ENCODE measurements at places on chromosomes 6 and 20. TPM values are rescaled to one million over a fixed set of nuclear protein-coding genes. Genes with fewer than 3 reads are reported as not detected.
A peak's percentile ranks its signal among the peaks of the same experiment; 100 is the strongest.

- DNase-seq, result no peak
Observed at GRCh38 chr6:133730881-133731280, 158.0 kb upstream of the TCF21 start.

DNA sequence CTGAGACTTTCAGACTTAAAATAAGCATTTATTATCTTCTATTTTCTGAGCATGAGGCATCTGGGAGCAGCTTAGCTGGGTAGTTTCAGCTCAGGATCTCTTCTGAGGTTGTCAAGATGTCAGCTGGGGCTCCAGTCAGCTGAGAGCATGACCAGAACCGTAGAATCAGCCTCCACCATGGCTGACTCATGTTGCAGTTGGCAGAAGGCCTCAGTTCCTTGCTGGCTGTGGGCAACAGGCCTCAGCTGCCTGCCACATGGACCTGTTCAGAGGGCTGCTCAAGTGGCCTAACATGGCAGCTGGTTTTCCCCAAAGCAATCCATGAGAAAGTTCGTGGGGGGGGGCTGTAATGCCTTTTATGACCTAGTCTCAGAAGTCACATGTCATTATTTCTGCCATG is 142.3 kb downstream of the LY86 start:
- DNase-seq, result no peak

GRCh38 chr6:45872827-45873365 is 142.8 kb downstream of the CLIC5 start:
- no peak for DNase-seq

DNA sequence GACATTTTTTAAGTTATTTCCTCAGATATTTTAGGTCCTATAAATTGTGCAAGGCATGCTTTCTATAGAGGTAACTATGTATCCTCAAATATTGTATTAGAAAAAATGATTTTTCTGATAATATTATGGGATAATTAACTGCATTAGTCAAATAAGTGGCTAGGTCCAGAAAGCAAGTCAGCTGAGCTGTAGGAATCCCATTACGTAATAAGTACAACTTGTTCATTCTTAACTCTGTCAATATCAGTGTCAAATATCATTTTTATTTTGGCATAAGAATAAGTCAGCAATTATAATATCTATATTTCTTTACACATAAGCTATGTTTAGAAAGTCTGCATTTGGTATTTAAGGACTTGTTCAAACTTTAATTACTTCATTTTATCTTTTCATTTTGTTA is 830.9 kb upstream of the GJE1 start:
- DNase-seq, result no peak

DNA sequence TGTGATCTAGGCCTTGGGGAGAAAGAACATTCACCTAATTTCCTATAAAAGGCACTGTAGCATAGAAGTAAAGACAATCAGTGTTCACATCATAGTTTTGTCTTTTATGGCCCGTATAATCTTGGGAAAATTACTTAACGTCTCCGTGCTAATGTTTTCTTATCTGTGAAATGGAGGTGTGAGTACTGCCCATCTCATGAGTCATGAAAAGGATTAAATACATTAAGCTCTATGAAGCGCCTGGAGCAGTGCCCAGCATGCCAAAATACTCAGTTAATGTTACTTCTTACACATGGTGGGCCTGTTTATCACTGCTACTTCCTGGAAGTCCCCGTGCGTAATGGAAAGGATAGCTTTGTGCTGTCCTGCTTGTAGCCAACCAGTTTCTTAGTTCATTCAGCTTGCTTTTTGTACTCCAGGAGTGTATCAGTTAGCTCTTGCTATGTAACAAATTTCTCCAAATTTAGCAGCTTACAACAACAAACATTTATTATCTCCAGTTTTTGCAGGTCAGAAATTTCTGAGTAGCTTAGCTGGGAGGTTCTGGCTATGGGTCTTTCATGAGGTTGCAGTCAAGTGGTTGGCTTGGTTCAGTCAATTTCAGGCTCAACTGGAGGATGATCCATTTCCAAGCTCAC is 103.6 kb upstream of the BMP2 start:
- DNase-seq, result no peak

Gene TSBP1
- total RNA-seq, result not detected

DNA sequence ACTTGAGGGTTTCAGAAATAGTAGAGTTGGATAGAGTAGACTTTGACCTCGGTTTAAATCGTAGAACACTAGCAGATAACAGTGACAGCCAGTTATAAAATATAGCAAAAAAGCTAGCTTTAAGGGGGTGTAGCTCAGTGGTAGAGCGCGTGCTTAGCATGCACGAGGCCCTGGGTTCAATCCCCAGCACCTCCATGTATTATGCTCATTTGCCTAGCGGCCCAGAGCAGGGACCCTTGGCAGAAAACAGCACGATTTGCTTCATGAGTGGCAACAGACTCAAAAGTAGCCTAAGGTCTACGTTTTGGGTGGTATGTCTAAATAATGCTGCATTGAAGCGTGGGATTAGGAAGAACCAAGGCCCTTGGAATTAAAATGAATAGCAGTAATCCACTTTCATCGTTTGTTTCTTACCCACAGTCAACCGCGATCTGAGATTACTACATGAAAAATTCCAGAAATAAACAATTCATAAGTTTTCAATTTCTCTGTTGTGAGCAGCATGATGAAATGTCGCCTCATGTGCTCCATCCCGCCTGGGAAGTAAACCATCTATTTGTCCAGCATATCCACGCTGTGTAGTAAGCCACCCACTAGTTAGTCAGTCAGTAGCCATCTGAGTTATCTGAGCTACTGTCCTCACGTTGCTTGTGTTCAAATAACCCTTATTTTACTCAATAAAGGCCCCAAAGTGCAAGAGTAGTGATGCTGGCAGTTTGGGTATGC is 184.9 kb downstream of the GPX5 start:
- no peak for DNase-seq

DNA sequence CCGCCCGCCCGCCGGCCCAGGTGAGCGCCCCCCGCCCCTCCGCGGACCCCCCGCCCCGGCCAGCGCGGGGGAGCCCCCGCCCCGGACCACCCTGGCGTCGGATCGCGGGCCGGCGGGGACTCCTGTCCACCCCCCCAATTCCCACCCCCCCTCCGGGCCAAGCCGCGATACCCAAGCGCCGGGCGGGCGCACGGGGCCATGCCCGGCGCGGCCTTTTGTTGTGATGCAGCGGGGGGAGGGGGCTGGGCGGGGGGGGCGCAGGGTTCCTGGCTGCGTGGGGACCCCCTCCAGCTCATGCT is 245 bp downstream of the SRC start:
- DNase-seq, result no peak

- no peak for DNase-seq
Observed at GRCh38 chr20:9594284-9594875, 80.0 kb downstream of the LAMP5 start.

DNA sequence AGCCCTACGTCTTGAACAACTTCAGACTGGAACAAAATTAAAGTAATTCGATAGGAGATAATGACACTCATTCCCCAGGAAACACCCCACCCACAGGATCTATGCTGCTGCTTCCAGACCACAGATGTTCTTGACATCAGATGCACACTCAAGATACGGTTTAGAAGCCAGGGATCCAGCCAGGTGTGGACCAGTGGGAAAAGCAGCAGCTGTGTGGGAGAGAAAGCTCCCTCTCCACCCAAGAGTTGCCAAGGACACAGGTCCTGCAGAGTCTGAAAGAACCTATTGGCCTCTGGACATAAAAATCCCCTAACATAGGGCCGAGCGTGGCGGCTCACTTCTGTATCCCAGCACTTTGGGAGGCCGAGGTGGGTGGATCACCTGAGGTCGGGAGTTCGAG is 91.7 kb upstream of the NFATC2 start:
- no peak for DNase-seq

- DNase-seq, result no peak
Observed at GRCh38 chr6:133954657-133955576, 1.9 kb downstream of the TBPL1 start.

DNA sequence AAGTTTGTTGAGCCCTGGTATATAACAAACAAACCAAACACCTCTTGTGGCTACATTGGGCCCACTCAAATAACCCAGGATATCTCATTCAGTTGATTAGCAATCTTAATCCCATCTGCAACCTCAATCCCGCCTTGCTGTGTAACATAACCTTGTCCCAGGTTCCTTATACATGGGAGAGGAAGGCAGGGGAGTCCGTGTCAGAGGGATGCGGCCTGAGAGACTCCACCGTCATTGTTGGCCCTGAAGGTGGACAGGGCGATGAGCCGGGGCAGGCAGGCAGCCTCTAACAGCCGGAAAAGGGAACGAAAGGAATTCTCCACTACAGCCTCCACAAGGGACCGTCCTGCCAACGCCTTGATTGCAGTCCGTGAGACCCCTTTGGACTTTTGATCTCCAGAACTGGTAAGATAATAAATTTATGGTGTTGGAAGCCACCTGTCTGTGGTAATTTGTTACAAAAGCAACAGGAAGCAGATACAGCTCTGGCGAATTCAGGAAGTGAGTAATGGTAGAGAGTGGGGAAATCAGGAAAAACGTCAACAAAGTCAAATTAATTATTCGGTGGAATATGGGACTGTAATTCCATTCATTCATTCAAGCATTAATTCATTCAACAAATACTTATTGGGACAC is 124.5 kb upstream of the SALL4 start:
- DNase-seq, result no peak

Gene PSORS1C2
- total RNA-seq, result not detected

Gene BTBD3
- 0.46 TPM for total RNA-seq

- DNase-seq, result no peak
Observed at GRCh38 chr20:37925265-37926165, 22.6 kb downstream of the VSTM2L start.

DNA sequence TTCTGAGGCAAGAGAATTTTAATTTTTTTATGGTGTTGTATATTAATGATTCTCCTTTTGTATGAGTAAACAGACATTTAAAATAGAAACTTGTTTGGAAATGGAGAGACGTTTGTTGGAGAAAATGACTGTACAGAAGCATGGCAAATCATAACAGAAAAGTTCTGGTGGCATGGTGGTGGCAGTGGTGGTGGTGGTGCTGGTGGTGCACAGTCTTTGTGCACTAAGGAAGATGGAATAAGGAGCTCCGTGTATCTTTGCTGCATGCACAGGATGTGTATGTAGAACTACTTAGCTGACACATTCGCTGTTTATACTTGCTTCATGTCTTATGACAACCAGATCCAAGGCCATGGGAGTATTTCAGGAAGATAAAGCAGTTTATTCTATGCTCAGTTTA is 294.9 kb downstream of the UTRN start:
- no peak for DNase-seq

- no peak for DNase-seq
Observed at GRCh38 chr6:124260337-124260736, 456.7 kb downstream of the NKAIN2 start.

DNA sequence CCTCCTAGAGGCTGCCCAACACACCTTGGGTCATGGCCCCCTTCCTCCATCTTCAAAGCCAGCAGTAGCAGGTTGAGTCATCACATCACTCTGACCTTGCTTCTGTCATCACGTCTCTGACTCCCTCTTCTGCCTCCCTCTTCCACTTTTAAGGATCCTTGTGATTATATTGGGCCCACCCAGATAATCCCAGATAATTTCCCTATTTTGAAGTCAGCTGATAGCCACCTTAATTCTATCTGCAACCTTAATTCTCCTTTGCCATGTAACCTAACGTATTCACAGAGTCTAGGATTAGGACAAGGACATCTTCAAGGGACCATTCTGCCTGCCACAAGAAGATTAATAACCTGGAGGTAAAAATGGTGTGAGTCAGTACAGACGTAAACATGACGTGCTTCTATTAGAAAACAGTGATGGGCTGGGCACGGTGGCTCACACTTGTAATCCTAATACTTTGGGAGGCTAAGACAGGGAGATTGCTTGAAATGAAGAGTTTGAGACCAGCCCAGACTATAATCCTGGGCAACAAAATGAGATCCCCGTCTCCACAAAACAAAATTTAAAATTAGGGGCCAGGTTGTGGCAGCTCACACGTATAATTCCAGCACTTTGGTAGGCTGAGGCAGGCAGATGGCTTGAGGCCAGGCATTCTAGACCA is 3.3 kb downstream of the ZSWIM3 start:
- DNase-seq, result no peak

Gene MACROD2
- 0.28 TPM for total RNA-seq

Gene GPR6
- not detected for total RNA-seq

Gene POM121L2
- not detected for total RNA-seq

DNA sequence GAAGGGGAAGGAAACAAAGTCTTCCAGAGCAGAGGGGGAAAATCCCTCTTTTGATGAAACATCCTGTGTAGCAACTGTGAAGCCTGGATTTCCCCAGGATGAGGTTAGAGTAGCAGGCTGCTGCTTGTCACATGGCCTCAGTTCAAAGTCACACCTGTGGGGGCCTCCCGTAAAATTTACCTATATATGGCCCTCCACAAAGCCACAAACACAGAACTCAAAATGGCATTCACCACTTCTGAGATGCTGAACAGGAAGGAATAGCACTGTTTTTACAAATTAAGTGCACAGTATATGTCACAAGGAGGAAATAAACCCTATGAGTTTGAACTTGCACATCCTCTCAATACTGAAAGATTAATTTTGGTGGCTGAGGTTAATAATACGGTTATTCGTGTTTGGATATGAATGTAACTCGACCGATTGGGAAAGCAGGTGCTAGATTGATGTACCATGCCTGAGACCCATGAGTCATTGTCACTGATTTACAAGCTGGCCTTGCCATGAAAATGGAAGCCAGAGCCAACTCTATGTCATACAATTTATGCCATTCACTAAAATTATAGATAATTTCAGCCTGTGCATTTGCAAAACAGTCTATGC is 70.6 kb downstream of the SGK1 start:
- peak; percentile 87 for DNase-seq

- DNase-seq, result no peak
Observed at GRCh38 chr6:151539506-151540268, 45.9 kb downstream of the CCDC170 start.

DNA sequence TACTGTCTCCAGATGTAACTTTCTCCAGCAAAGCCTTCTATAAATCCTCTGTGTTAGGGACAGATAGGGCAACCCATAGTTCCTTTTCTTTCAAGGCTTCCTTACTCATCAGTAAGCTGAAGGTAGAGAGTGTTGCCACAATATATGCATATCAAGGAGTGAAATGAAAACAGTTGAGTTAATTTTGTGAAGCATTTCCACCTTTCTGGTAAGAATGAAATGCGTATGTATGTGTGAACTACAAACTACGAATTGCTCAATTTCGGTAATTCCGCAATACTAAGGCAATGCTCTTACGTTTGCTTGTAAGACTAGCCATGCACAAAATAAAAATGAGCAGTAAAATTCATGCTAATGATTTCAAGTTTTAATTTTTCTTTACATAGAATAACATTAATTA is 61.2 kb upstream of the HBS1L start:
- no peak for DNase-seq

Gene GLO1
- total RNA-seq, result 23.9 TPM

DNA sequence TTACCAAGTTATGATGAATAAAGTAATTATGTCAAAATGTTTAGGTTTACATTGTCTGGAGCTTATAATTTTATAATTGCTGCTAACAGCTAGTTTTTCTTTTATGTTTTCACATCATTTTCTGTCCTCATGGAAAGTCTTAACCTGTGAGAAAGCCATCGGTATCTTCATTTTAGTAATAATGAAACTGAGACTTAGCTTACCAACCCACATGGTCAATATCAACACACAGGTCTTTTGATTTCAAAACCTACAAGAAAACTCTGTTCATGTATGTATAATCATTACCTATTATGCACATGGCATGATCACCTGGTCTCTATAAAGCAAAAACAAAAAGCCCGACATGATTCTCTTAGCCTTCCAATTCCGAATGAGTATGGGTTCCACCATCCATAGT is 61.9 kb downstream of the KCNQ5 start:
- no peak for DNase-seq

Gene WFDC5
- total RNA-seq, result not detected
